ENCODE measurements at places on chromosomes 5 and 9.

DNA sequence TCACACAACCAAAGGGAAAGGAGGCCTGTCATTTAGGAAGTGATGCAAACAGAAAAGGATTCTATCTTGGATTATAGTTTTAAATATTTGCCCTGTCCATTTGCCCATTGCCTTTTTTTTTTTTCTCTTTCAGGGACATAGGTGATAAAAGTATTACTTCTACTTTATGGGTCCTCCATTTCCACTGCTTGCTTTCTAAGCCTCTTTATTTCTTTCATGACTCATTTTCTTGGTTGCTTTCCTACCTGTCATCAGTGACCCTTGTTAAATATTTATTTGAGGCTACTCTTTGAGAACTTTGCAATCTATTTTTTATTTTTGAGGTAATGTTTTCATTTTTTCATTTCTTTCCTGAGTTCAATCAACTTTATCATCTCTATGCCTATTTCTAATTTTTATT lies 522.9 kb upstream of the ARRDC3 start:
- DNase-seq: no peak

GRCh38 chr5:144315994-144316634 lies 145.4 kb downstream of the KCTD16 start:
- DNase-seq: no peak

DNA sequence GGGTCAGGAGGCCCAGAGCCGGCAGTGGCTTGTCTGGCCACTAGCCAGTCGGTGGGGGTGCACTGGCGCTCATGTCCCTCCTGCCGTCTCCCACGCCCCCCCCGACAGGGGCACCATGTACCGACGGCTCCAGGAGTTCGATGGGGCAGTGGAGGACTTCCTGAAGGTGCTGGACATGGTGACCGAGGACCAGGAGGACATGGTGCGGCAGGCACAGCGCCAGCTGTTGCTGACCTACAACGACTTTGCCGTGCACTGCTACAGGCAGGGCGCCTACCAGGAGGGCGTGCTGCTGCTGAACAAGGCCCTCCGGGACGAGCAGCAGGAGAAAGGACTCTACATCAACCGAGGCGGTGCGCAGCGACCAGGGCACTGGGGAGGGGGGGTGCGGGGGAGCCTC lies 8.1 kb downstream of the TTC16 start:
- no peak for DNase-seq

DNA sequence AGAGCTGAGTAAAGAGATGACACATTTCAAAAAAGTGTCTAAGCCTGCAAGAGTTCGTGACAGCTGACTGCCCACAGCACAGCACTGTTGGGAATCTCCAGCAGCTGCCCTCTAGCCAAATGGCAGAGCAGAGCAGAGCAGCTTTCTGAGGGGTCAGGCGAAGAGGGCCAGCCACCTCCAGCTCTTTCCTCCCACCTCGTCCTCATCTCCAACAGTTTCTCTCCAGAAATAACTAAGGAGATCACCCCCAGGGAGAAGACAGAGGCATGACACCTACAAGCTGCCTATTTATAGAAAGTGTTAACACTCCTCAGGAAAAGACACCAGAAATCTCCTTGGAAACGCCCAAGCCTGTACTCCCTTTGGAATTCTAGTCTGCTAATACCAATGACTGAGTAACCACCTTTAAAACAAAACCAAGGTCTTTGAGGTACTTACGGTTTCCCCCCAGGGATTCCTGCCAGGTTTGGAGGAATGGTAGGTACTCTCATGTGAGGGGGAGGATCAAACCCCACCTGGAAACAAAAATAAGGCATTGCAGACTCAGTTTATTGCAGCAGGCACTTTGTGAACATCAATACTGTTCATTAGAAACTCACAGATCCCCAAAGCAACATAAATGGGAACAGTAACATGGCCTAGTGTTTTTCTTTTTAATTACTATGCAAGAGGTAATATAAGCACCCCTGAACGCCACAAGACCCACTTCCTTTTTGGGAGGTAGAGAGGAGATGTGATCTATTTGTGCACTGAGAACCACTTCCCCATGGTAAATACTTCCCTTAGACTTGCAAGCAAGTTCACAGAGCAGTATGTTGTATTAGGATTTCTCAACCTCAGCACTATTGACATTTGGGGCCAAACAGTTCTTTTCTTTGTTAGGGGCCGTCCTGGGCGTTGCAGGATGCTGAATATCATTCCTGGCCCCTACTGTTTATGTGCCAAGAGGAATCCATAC lies 79.3 kb downstream of the TLE1 start:
- DNase-seq: no peak

DNA sequence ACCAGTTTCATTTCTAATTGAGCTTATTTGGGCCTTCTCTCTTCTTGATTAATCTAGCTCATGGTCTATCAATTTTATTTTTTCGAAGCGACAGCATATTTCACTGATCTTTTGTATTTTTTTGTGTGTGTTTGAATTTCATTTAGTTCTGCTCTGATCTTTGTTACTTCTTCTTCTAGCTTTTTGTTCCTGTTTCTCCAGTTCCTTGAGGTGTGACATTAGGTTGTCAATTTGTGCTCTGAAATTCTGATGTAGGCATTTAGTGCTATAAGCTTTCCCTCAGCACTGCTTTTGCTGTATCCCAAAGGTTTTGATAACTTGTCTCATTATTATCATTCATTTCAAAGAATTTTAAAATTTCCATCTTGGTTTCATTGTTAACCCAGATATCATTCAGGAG lies 67.3 kb downstream of the STRBP start:
- DNase-seq: no peak

GRCh38 chr5:18403941-18404438 lies 769.7 kb downstream of the TAF11L14 start:
- no peak for DNase-seq

DNA sequence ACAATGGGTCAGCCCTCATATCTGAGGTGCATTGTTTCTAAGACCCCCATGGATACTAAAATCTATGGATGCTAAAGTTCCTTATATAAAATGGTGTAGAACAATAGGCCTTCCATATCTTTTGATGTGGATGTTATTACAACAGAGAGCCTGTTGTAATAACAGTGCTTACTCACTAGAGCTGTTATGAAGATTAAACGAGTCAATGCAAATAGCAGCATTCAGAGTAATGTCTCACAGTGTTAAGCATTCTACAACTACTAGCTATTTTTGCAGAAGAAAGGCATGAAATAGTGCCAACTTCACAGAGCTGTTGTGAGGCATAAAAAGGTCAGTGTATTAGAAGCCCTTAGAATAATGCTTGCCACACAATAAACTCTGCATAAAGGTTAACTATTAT lies 13.0 kb downstream of the CHSY3 start:
- DNase-seq: no peak

DNA sequence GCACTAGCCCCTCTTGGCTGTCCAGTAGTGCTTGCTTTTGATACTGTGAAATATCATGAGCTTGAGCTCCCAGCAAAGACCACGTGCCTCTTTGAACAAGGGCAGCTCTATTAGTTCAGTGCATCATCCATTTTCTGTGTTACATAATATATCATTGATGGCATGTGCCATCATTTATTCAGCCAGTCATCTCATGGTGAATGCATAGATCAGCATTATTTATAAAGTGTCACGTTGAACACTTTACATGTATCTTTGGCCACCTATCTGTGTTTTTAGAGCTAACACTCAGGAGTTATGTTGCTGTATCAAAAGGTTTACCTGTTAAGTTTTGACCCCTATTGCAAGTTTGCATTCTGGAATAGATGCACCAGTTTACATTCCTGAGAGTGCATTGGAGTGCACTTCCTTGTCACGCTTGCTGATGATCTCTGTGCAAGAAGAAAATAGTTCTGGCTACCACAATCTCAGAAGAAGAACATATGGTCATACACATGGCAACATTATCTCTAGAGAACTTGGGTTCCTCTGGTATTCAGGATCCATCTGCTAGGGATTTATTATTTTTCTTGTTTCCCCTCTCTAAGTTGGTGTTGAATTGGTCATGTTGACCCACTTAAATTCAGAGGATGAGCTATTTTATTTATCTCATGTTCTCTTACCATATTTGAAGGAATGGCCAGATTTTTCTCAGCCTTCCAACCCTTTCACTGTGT lies 120.9 kb downstream of the SH3GL2 start:
- no peak for DNase-seq

- no peak for DNase-seq
Measured at GRCh38 chr5:121899346-121899745, 47.7 kb downstream of the FTMT start.

DNA sequence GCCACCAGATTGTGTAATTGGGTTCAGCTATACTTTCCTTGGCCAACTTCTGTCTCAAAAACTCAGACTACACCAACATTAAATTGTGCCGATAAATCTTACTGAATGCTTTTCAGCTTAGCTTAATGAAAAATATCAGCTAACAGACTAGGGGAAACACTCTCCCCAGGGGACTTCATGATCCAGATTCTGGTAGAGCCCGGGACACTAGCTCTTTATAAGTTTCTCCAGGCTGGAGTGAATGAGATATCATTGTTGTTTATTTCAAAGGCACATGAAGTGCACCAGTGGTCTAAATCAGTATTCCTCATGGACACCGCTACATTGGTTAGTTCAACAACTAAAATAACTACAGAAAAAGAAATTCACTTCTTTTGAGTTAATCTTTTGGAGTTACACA lies 10.5 kb upstream of the LHFPL2 start:
- no peak for DNase-seq

- DNase-seq: no peak
Measured at GRCh38 chr9:2060424-2060823, 45.3 kb downstream of the SMARCA2 start.

DNA sequence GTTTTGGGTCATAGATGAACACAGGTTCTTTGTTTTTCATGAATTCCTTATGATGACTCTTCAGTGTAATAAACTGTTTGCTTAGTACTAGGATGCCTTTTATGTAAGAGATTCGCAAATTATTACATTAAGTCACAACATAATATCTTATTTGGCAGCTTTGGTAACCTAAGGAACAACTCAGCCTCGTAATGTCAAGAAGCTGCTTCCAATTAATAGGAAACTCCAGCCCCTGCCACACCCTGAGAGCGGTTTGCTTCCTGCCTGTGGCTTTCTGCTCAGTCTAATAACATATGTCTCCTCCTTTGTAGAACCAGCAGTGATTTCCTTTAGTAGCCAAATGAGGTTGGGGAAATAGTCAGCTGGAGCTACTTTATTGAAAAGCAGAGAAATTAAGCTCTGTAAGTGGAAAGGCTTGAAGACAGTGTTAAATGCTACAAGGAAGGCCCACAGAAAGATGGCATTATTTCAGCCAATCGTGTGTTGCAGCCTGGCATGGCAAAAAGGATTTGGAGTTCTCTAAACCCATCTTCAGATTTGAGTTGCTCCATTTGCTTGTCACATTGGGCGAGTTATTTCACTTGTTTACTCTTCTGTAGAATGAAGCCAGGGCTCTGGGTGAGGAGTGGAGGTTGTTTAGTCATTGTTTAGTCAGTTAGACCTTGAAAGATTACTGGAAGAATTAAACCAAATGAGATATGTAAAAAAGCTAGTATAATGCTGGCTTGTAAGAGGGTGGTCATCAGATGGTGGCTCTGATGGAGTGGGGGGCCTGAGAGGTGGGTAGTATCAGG lies 54.1 kb downstream of the MTAP start:
- no peak for DNase-seq

DNA sequence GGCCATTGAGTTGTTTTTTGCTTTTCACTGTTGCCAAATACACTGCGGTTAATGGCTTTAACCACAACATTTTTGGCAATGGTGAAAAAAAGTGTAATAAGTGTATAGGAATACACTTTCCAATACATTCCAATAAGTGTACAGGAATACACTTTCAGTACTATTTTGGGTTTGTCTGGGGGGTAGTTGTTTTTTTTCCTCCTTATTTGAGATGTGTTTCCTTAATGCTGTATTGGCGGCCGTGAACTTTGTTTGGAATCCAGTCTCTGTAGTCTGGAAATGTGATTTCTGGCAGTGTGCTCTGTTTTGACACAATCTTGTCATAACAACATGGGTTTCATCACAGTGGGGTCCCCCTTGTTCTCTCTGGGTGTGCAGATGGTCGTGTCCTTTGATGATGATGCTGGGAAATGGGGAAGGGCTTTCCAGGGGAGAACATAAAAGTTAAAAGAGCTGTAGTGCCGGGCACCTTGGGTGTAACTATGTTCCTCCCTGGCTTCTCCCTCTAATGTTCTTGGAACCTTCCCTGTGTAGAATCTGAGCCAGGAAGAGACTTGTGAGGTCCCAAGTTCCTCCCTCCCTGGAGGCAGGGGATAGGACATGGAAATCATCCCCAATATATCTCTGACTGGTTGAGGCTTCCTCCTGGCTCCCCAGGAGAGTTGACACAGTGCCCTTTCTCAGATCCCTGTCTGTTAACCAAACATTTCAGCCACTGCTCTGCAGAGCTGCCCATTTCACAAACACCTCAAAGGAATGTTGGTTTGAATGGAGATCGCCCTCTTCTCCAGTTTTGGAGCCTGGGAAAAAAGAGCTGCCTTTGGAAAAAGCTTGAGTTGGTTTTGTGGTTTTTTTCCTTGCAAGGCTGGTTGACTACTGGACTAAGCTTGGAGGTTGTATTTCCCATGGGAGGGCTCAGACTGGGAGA lies 44.8 kb downstream of the RCL1 start:
- DNase-seq: no peak

DNA sequence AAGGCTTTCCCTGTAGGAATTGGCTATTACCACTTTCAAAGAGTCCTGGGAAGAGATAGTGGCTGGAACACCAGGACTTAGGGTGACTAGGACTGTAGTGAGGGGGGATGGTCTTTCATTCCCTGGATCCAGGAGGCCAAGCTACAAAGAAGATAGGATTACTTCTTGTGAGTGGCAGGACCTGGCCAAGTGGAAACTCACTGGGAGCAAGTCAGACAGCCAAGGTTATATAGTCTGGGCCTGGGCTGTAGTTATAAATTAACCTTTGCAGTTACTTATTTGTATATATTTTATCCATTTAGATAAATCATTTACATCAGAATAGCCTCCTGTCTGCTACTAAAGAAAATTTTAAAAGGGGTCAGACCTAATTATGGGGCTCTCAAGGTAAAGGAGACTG lies 124.3 kb downstream of the TLR4 start:
- DNase-seq: no peak

DNA sequence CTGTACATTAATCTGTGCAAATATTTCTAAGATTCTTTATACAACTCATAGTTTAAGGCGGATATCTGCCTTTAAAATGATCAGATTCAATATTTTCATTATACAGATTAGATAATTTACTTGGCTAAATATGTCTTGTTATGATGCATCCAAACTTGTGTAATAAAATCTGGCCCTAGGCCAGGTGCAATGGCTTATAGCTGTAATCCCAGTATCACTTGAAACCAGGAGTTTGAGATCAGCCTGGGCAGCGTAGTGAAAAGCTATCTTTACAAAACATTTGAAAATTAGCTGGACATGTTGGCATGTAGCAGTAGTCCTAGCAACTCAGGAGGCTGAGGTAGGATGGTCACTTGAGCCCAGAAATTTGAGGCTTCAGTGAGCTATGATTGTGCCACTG lies 2002.2 kb upstream of the ACO1 start:
- no peak for DNase-seq

DNA sequence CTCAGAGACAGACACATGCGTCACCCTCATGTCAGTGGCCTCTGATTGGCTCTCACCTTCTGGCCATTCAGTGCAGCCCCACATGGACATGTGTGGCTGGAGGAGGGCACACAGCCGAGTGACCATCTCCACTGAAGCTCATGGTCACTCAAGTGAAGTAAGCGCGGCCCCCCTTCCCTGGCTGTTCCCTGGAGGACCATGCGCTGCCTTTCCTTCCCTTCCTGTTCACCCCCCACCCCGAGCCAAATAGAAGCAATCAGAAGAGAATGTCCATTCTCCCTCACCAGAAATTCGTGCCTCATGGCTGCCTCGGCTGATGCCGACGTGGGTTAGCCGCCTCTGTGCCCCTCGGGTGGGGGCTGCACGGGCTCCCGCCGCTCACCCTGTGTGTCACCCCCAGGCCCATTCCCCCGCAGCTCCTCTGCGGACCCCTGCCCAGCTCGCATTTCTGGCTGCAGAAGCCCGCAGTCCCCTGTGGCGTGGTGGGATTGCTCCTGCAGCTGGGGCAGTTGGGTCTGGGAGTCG lies 12.5 kb upstream of the COL5A1 start:
- DNase-seq: no peak

Data from stimulated activated CD4-positive, alpha-beta T cell treated with anti-CD3 and anti-CD28 coated beads, Interleukin-1b, Interleukin-23, amount 100 ng/mL, for 1 hour (primary cell).